ENCODE measurements at places on chromosomes 13 and 19. TPM values are rescaled to one million over a fixed set of nuclear protein-coding genes. Genes with fewer than 3 reads are reported as not detected.

- DNase-seq: no peak
These were observed 160.5 kb downstream of the DLEU7 start for GRCh38 chr13:50682966-50683365.

DNA sequence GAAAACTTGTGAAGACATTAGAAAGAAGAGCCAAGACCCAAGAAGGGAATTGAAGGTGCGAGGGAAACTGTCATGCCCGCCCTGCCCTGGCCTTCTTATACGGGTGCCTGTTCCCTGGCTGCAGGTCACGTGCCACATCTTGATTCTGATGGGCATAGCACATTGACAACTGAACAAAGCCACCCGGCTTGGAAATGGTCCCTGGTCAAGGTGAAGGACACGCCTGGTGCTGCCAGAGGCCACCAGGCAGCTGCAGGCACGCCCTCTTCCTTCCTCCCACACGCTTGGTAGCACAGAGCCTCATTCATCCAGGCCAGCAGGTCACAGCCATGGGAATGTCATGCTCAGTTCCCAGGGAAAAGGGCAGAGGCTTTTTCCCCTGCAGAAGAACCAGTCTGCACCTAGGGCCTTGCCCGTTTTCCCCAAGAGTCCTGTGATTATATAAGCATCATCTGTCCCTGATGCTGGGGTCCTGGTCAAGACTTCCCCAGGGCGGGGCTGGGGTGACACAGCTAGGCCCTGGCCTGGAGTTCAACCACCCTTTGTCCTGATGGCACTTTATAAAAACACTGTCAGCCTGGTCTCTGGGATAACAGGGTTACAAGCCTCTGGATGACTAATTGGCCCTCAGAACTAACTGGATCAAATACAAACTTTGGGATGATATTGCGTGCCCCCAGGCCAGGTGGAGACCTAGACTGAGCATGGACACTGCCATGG is 56.0 kb downstream of the CDADC1 start:
- DNase-seq: no peak

DNA sequence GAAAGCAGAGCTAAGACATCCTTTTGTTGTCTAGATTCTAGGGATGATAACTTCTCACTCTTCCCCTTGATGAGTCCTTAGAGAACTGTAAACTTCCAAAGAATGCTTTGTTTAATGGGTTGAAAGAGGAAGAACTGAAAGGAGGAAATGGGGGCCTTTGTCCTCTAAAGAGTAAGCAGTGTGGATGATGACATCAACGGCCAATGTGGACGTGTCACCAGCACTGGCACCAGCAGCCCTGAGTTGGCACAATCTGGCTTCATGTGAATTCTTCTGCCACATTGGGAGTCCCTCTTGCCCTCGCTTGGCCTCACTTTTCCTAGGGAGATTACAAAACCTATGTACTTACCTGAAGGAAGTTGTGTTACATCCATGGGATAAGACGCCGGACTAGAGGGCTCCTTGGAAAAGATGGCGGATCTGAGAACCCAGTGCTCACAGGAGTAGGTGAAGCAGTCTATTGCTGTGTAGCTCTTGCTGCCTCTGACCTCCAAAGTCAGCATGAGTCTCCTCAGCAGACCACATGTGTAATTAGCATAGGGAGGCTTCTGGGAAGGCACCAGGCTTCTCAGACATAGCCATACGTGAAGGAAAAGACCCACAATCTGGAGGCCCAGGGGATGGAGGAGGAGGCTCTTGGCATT is 62.8 kb downstream of the RGCC start:
- no peak for DNase-seq

DNA sequence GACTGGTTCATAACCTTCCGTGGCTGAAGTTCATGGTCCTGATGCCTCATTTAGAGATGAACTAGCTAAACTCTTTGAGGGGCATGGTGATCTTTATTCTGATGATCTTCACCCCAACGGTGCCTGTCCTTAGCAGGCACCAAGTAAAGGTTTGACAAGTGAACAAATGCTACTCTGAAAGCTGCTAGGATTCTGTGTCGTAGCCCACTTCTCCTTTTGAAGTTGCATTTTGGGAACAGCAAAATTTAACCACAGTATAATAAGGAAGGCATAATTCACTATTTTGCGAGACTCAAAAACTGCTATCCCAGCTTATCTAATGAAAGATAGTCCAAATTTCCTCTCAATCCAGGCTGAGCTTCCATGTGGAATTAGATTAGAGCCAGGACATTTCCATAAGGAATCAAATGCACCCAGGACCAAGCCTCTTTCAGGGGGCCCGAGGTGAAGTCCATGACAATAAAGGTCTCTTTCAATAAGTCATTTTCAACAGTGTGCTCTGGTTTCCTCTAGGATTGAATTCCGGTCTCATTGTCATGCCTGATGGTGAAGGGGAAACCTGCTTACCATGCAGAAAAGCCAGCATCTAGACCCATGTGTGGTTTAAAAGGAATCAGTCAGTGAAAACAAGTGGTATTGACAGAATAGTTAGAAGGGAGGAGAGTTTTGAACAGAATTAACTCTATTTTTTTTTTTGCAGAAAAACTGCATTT is 23.1 kb downstream of the SIAH3 start:
- no peak for DNase-seq

DNA sequence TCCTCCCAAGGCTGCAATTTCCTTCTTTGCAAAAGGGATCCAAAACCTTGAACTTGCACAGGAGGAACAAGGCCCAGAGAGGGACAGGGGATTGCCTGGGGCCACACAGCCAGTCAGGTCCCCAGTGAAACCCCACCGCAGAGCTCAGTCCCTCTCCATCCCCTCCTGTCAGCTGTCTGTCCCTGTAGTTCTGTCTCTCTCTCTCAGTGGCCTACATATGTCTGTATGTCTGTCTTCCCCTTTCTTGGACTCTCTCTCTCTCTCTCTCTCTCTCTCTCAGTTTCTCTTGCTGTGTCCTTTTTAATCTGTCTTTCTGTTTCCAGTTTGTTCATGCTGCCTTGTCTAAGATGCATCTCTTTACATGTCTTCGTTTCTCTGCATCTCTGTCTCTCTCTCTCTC is 11.5 kb downstream of the CEACAM19 start:
- no peak for DNase-seq

DNA sequence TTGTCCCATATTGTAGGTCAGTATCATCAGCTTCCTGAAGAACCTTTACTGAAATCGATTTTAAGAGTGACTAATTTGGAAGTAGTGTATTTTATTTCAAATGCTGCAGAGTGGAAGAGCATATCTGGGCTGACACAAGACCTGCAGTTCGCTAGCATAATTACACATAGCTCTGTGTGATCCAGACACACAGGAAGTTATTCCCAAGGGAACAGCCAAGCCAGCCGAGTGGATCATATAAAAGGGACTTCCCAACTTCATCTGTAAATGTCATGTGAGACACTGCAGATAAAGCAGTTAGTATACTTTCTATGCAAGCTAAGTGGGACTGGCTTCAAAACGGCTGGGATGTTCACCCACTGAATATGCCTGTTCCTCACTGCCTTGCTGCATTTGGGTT is 760.4 kb downstream of the SLITRK1 start:
- DNase-seq: no peak

DNA sequence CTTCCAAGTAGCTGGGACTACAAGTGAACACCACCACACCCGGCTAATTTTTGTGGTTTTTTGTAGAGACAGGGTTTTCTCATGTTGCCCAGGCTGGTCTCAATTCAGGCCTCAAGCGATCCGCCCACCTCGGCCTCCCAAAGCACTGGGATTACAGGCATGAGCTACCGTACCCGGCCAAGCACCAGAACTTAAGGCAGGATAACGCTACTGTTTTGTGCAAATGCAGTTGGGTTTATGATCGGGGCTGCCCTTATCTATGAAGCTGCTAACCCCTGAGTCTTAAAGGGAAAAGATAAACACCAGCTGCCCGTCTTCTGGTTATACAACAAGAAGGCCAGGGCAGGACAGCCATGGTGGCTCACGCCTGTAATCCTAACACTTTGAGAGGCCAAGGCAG is 12.6 kb upstream of the TM6SF2 start:
- DNase-seq: no peak

GRCh38 chr19:15418231-15418578 is 583 bp downstream of the AKAP8L start:
- peak; percentile 23 for DNase-seq

DNA sequence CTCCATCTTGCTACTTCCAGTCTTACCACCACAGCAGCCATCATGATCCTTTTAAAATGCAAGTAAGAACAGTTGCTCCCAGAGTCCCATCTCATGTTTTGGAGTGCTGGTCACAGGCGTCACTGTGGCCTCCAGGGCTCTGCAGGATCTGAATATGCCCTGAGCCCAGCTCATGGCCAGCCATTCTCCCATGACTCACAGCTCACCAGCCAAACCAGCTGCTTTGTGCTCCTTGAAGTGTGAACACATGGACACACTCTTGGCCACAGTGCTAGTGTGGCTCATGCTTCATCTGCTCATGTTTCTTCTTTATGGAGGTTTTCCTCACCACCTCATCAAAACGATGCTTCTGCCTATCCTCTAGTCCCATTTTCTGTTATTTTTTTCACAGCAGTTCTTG is 466.5 kb downstream of the UQCRFS1 start:
- DNase-seq: no peak

DNA sequence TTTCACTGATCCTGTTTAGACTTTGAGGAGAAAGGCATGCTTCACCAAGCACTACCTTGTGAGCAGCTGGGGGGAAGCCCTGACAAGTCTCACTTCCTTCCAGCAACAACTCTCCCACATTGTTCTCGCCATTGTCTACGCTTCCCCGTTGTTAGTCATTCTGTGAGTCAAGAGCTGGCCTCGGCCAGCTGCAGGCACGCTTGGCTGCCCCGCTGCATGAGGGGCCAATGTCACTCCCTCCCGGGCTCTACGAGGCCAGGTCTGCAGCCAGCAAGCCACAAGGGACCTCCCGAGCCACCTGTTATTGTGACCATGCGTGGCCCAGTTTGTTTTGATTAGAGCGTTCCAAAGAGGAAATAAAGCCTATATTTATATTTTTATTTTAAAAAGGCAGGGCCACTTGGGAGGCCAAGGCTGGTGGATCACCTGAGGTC is 220.9 kb downstream of the FOXO1 start:
- DNase-seq: peak; percentile 40

DNA sequence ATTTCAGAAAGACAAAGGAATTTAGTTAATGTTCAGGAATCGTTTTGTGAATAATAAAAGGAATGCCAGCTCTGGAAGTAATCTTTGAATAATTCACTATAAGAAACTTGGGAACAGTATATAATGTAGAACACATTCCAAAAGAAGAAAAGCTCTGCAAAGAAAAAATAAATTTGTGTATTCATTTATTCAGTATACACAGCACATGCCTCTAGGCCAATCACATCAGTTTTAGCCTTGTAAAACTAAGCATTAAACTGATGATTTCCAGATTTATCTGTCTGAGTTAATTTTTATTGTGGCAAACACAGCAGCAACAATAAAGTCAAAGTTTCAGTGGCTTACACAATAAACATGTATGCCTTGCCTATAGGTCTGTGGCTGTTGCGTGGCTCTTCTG is 5.7 kb upstream of the RXFP2 start:
- DNase-seq: no peak

DNA sequence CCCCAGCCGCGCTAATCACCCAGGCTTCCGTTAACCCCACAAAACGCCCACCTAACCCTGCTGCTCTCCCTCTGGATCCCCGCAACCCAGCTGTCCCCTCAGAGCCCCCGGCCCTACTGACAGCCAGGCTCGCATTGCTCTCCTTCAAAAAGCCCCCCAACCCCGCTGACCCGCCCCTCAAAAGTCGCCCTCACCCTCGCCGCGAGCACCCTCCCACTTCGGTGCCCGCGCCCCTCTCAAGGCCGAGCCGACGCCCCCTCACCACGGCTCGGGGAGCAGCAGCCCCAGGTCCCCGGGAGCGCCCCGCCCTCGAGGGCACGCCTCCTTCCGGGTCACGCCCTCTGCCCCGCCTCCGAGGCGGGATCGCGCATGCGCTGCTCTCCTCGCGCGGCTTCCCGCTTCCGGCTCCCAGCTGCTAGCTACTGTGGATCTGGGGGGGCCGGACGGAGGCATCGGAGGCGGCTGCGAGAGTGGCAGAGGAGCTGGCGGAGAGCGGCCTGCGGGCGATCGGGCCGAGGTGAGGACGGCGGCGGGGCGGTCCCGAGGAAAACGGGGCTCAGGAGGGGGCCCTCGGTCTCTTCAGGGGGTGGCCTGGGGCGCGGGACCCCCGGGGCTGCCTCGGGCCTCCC is 46.1 kb downstream of the ARHGEF18 start:
- DNase-seq: peak; percentile 95

- DNase-seq: no peak
These were observed 57.5 kb upstream of the EEF1AKMT1 start for GRCh38 chr13:20831254-20831653.

DNA sequence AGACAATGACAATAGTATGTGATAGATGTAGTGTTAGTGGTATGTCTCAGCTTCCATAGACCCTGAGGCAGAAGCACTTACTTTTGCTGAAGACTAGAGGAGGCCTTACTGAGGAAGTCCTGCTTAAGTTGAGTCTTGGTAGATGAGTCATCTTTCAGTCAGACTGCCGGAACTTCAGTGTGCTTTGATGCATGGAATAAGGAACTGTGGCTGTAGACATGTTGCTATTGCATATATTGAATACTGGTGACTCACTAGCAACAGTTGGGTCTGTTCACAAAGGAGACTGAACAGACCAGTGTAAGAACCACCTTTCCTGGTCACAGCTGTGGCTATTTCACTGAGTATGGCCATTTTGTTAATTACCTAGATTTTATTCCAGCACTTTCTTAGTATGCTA is 1000.6 kb downstream of the OLFM4 start:
- DNase-seq: no peak

DNA sequence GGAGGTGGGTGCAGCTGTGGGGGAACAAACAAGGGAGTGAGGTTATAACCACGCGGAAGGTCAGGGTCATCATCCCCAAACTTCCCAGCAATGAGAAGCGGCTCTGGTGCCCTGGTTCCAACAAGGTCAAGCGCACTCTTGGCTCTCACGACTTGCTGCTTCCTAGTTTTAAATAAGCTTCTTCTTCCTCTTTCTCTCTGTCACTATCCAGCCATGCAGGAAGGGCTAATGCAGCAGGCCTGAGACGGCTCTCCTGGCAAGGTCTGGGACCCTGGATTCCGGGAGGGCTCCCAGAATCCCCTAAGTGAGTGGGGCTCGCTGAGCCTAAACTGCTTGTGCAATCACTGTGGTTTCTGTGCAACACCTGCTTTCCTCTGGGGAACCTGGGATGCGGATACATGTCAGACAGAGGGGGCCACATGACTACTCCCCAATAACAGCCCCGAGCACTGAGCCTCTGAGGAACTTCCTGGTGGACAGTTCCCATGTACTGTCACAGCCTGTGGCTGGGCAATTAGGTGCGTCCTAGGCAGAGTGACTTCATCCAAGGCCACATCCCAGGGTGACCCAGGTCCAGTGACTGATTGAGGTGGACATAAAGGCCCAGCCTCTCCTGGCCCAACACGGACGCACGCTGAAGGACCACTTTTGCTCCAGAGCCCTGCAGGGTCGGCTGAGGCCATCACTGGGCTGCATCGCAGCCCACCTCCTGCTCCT is 24.2 kb downstream of the VRK3 start:
- no peak for DNase-seq

Gene NLRP7
- polyA plus RNA-seq: not detected

Gene FCAR
- 0.35 TPM for polyA plus RNA-seq

Gene ZNF813
- polyA plus RNA-seq: 2.6 TPM

Gene ZNF763
- polyA plus RNA-seq: 2.4 TPM

Gene CCDC159
- 10.9 TPM for polyA plus RNA-seq

Gene ZNF749
- 6.6 TPM for polyA plus RNA-seq

Gene ZNF440
- polyA plus RNA-seq: 6.4 TPM

Gene WTIP
- polyA plus RNA-seq: 24.1 TPM

Gene ZNF536
- polyA plus RNA-seq: 2.0 TPM

Measured in hindlimb muscle (tissue), 1 donor.